Head of caudate nucleus (tissue), 42 donors: ENCODE measurements at places on chromosomes 5 and 9.

DNA sequence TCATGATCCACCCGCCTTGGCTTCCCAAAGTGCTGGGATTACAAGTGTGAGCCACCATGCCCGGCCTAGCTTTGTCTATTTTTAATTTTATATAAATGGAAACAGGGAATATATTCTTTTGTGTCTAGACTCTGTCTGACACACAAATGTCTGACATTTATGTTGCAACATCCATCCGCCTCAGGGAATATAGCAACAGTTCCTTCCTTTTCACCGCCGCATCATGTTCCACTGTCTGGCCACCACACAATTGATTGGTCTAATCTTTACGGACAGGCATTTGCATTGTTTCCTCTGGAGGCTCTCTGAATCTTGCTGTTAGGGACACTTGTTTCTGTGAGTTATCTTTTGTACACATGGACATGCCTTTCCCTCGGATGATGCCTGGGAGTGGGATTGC is 20.1 kb upstream of the TBC1D9B start:
- DNase-seq, result no peak

- DNase-seq, result no peak
Observed at GRCh38 chr5:124895236-124895635, 148.8 kb upstream of the ZNF608 start.

DNA sequence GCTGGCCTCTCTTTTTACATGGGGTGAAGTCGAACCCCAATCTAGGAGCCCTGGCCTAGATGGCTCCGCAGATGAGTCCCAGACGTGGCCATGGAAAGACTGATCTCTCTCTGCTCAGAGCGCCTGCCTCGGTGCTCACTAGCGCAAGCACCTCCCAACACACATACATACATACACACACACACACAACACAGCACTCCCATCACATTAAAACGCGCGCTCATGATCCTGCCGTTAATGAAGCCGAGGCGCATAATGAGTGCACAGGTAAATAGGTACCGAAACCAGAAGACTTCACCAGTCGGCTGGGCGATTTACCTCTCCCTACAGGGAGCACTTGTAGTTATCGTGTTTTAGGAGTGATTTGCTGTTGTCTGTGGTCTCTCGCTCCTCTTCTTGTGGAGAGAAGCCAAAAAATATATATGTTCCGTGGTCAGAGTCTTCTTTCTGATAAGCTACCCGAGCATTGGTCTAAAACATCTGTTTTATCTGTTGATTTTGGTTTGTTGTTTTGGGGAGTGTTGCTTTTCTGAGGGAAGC is 207.7 kb downstream of the MEF2C start:
- DNase-seq, result peak; percentile 70

GRCh38 chr5:57772512-57772911 is 289.9 kb upstream of the ACTBL2 start:
- no peak for DNase-seq

GRCh38 chr5:113043491-113043931 is 66.9 kb downstream of the DCP2 start:
- peak; percentile 57 for DNase-seq

DNA sequence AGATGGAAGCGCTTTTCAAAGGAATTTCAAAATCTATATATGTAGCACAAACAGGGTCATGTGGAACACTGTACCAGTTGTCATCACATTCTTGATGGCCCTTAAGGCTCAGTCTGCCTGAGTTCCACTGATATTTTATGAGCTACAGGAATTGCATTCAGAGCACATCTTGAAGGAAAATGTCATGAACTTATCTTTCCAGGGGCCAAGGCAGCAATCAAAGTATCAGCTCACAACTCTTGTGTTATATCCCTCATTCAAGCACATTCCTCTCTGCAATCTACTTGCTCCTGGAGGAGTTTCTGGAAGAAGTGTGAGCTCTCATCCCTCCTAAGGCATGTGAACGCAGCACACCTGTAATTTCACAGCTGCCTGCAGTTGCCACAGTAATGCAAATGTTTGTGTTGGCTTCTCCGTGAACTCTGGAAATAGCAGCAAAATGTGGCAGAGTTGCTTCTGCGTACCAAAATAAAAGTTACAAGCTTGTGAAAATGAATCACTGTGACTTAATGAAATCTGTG is 89.7 kb upstream of the EQTN start:
- DNase-seq, result no peak

DNA sequence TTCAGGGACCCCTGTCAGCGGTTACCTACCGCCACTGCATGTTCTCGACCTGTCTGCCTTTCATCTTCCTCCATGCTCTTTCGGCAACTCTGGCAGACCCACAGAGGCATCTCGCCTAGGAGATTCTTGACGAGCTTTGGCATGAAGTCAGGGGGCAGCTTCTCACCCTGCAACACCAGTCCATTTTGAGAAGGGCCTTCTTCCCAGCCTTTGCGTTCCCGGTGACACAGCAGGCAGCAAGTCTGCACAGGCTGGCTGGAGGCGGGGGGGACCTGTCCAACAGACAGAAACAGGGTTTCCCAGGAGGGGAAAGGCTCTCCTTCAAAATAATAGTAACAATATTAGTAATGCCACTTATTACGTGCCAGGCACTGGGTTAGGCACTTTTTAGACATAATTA is 15.5 kb downstream of the FAM193B start:
- no peak for DNase-seq

- DNase-seq, result no peak
Observed at GRCh38 chr5:34652466-34652865, 3.7 kb upstream of the RAI14 start.

DNA sequence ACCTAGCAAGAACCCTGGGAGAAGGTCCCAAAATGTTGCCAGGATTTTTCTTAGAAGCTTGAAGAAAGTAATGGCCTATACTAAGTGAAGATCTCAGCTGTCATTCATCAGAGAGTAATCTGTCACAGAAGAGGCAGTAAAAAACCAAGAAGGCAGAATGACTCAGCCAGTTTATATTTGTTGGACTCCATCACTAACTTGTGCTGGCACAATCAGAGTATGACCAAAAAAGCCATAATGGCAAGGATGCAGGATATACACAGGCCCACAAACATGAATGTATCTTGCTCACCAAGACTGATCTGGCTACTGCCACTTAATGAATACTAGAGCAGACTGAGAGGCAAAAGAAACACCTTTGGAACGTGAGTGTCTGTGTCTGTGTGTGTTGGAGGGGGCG is 104.0 kb upstream of the POU5F2 start:
- no peak for DNase-seq

DNA sequence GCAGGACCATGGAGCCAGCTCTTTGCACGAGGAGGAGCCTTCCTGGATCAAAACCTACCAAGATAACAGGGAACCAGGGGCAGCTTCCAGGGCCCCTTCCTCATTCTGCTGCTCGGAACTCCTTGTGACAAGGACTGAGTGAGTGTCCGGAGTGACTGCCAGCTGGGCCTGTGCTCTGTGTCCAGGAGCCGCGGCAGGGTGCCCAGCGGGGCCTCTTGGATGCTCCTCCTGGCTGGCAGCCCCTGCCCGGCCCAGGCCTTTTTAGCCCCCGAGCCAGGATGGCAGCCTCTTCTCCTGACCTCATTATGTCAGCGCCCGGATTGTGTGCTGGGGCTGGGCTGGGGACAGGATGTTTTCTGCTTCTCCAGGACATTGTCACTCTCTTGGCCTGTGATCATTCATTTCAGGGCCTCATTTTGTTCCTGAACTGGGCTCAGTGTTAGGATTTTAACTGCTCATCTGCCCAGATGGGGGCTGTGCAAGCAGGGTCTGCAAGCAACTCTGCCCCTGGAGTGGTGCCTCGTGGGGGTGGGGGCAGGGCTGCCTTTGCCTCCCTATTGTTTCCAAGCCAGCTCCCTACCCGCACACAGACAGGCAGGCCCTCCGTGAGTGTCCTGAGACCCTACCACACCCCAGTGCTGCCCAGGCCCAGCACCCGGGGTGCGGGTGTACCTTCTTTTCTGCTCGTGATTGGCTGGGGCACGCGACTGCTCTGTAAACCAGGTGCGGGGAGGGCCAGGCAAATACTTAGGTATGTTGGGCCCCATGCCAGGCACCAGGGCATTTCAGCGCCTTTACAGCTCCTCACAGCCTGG is 161.6 kb downstream of the COL23A1 start:
- DNase-seq, result peak; percentile 59

GRCh38 chr5:140134277-140134935 is 8.7 kb downstream of the IGIP start:
- DNase-seq, result no peak

DNA sequence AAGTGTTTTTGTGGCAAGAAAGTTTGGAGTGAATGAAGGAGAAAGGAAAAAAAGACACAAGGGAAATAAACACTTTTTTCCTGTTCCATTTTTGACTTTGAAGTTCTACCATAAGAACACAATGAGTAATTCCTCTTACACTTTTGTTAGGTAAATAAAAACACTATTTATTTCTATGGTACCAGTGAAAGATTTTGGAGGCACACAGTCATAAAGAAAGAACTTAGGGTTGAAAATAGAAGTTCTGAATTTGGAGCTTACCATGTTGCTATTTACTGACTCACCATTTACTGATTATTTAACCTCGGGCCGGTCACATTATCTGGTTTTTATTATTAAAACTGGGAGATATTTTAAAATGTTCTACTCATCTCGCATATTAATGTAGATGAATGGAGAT is 367.8 kb downstream of the TLE1 start:
- no peak for DNase-seq

- no peak for DNase-seq
Observed at GRCh38 chr5:9283021-9283420, 262.9 kb downstream of the SEMA5A start.

DNA sequence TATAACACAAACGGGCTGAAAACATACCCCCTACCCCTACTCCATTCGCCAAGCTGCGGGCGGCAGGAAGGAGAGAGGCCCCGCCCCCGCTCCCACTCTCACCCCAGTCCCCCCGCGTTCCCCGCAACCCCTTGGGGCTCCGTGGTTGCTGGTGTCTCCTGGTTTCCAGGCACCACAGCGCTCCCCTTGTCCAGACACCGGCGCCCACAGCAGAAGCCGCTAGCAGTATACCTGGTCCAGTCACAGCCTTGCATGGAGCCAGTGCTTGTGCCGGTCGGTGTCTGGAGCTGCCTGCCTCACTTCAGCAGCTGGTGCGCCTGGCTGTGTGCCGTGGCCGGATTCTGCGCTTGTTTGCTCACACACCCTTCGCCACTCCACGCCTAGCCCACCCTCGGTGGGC is 240.5 kb upstream of the DAB2 start:
- no peak for DNase-seq

DNA sequence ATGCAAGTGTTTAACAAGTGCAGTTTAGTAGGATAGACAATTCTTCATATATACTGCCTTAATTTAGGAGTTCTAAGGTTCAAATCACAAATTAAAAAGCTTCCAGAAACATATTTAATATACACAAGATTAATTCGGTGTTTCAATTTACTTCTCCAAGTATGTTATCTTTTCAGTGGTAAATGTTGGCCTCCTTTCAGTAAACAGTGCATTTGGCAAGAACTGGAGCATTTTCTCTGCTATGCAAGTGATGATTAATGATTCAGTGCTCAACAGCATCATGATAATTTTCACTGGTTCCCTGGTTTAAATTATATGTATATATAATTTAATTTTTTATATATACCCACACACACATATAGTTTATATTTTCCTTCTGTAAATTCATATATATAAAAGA is 541.7 kb downstream of the EFNA5 start:
- no peak for DNase-seq

- DNase-seq, result no peak
Observed at GRCh38 chr5:10447041-10447440, 5.4 kb downstream of the ROPN1L start.

DNA sequence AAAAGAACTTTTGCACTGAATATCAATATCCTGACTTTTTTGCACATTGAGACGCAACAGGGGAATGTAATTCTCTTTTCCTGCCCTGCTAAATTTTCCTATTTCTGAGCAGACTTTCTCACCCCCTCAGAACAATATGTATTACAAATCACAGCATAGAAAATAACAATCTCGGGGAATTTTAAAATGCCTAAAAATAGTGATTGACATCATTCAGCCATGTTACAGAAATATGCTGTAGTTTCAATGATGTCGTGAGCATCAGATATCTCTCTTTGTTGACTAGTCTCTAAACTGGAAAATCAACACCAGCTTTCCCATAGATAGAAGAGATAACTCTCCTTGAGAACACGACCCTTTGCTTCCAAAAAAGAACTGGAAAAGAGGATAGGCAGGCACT is 166.7 kb downstream of the ZDHHC21 start:
- no peak for DNase-seq

- DNase-seq, result no peak
Observed at GRCh38 chr5:113378514-113378913, 56.3 kb downstream of the TSSK1B start.

DNA sequence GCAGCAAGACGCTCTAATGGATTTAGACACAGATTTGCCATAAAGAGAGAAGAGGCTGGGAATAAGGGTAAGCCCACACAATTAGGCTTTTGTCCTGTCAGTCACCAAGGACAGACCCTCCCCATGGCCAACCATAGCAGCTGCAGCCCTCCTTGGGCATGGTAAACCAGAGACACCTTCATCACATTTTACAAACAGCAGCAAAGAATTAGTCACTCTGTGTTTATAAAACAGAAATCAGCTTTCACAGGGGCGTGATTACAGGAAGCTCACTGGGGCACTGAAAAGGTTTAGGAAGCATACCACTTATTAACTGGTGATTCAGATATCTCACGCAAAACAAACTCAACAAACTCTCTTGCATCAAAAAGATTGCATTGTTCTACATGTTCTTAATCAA is 37.3 kb upstream of the ZNF622 start:
- DNase-seq, result no peak

DNA sequence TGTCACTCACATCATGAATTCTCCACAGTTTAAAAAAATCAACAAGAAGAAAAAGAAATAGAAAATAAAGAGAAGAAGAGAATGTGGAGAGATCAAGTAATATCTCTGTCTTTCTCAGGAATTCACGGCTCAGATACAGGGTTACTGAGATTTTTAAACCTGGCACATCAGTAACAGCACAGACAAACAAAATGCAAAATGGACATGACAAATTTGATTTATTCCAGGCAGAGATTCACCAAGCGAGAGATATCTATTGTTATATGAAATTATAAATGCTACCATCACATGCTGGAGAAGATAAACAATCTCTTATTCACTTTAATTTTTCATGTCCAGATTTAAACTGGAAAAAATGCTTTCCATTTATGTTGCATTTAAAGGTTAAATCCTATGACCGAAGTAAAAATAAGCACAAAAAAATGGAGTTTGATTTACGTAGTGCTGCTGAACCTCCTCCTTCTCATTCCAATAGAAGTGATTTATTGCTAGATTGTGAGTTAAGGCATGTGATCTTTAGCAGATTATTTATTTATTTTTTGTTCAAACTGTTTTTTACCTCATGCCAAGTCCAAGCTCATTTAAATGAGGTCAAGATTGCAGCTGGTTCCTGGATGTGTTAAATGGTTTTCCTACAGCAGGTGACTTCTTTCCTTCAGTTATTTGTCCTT is 926.4 kb downstream of the MAT2B start:
- no peak for DNase-seq

DNA sequence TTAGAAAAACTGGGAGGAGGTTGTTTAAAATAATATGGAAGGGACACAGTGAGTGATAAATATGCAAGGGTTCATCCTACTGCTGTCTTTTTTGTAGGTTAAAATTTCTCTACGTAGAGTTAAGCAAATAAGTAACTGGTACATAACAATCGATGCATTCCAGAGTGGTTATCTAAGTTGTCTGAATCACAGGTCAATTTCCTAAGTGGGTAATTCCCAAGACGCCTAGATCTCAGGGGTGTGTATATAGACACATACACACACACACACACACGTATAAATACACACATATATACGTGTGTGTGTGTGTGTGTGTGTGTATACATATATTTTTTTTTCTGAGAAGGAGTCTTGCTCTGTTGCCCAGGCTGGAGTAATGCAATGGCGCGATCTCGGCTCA is 22.3 kb downstream of the CAAP1 start:
- DNase-seq, result no peak

GRCh38 chr5:170425731-170426130 is 36.6 kb upstream of the KCNMB1 start:
- no peak for DNase-seq
